ENCODE measurements at places on chromosomes 4 and X.

- no peak for DNase-seq
Measured at GRCh38 chr4:133130171-133130570, 18.9 kb upstream of the PCDH10 start.

DNA sequence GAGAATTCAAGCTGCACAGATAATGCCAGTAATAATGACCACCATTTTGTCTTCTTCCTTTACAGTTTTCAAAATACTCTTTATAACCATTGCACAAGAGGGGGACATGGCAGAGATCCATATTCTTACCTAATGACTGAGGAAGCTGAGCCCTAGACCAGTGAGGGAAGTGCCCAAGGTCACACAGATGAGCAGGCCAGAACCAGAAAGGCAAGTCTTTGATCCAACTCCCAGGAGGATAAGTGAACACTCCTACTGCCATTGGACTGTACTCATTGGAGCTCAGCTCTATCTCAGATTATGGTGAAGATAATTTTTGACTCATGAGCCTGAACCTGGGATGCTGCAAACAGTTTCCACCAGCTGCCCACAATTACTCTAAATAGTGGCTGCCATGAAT lies 28.6 kb downstream of the AMER1 start:
- no peak for DNase-seq

GRCh38 chr4:24808261-24808660 lies 12.9 kb downstream of the SOD3 start:
- no peak for DNase-seq

GRCh38 chrX:78725287-78725686 lies 22.2 kb upstream of the LPAR4 start:
- DNase-seq, result no peak

GRCh38 chrX:38206542-38206941 lies 14.1 kb downstream of the SRPX start:
- no peak for DNase-seq

- DNase-seq, result no peak
Measured at GRCh38 chrX:54045563-54046228, 1.4 kb upstream of the PHF8 start.

All from amniotic stem cell (primary cell).